ENCODE measurements at places on chromosomes 3 and 15. TPM values are rescaled to one million over a fixed set of nuclear protein-coding genes. Genes with fewer than 3 reads are reported as not detected.

DNA sequence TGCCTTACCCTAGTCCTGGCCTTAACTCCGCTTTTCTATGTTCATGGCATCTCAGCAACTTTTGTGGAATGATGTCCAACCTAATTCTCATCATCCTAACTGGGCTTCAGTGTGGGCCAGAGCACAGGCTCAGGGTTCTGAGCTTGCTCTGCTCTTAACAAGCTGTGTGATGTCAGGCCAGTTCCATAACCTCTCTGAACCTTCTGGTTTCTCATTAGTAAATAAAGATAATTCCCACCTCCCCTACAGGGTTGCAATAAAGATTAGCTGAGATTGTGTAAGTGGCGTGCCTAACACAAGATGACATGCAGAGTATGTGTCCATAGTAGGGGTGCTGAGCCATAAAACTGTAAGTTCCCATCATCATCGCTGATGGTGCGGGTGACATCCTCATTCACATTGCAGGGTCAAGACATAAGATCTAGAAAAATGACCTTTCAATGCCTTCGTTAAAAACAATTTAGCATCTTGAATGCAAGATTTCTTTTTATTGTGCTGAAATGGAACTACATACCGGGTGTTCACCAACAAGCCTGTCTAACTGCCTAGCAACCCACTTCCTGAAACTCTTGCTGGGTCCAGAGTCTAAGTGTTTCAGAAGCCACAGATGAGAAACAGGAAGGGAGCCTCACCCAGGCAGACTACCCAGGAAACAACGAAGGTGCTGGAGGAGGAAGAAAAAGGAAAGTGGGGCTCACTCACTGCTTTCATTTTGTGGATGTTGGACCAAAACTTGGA, 36.2 kb downstream of the CDCP1 start:
- no peak for DNase-seq

KBTBD12 gene
- not detected for total RNA-seq

GRCh38 chr15:74170875-74171578, 2.5 kb upstream of the ISLR start:
- DNase-seq = no peak

DNA sequence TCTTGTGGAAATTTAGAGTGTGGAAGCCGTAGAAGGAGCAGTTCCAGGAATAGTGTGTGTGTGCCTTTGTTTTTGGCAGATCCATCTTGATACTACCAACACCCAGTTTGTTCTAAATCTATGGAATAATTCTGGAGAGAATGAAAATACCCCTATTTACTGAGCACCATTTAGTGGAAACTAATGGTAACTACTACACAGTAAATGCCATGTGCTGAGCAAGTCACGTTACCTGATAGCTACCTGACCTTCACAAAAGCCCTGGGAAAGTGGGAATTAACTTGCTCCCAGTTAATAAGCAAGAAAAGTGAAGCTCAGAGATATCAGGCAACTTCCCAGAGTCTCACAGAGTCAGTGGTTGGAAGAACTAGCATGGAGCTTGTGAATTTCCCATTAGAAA, 137.7 kb downstream of the ARPP21 start:
- DNase-seq = peak; percentile 3

- no peak for DNase-seq
These were observed 13.0 kb downstream of the CPN2 start for GRCh38 chr3:194337965-194338753.

- DNase-seq = no peak
These were observed 20.4 kb downstream of the IGF1R start for GRCh38 chr15:98668566-98669308.

- DNase-seq = no peak
These were observed 519.7 kb downstream of the FOXP1 start for GRCh38 chr3:71063773-71064290.

- DNase-seq = no peak
These were observed 100.5 kb upstream of the ZBED2 start for GRCh38 chr3:111695636-111696117.

SENP8 gene
- total RNA-seq = 2.1 TPM

Measured in SK-MEL-5 (cell line).